ENCODE measurements at places on chromosomes 1 and 21.

DNA sequence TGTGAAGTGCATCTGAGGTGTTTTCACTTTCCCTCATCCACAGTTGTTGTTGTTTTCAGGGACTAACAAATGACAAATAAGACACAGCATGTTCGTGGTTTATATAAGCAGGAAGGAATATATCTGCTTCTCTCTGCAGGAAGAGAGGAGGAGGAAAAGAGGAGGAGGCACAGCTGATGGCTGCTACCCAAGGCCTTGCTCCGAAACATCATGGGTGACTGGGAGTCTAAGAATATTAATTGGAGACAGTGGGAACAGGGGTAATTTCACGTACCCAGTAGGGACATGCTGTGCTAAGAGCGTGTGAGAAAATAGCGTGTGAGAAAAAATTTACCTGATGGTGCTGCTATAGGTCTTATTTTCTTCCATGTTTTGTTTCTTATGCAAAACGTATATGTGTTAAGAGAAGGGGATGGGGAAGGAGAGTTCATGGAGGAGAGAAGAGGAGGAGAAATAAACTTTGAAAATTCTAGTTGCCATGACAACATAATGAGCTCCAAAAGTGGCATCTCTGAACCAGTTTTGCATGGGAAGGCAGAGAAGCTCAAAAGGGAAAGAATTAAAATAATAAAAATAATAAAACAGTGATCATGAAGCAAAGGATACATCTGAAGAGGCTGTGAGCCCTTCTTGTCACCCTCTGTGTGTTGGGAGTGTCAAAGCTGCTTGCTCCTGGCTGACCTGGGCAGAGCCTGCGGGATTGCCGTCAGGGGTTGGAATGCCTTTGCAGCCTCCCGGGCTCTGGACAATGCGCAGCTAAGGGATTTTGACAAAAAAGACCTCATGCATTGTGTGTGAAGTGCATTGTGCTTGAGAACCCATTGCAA lies 192.0 kb downstream of the CACNA1E start:
- no peak for DNase-seq

- no peak for DNase-seq
Observed at GRCh38 chr1:182957902-182958395, 5.0 kb upstream of the SHCBP1L start.

DNA sequence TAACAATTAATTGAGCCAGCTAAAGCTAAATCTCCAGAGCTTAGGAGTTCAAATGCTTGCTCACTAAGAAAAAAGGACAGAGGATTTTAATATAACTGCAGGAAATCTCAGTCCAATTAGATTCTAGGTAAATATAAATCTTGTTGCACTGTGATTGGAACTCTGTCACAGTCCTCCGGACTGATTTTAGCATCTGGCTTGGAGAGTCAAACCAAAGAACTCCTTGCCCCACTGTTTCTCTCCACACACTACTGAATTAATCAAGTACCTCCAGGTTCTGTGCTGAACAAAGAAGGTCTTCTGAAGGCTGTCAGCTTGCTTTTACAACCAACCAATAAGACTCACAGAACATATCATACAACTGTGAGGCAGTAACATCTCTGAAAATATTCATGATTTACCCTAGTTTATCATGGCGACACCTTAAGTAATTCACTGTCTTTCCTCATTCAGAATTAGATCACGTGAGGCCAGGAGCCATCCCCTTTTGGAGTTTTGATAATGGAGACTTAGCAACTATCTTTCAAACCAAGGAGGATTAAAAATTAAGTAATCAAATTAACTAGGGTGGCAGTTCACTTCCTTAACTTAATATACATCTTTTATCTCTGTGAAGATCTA lies 176.0 kb downstream of the RERE start:
- no peak for DNase-seq

- DNase-seq = no peak
Observed at GRCh38 chr1:236144446-236145150, 2.3 kb downstream of the GPR137B start.

DNA sequence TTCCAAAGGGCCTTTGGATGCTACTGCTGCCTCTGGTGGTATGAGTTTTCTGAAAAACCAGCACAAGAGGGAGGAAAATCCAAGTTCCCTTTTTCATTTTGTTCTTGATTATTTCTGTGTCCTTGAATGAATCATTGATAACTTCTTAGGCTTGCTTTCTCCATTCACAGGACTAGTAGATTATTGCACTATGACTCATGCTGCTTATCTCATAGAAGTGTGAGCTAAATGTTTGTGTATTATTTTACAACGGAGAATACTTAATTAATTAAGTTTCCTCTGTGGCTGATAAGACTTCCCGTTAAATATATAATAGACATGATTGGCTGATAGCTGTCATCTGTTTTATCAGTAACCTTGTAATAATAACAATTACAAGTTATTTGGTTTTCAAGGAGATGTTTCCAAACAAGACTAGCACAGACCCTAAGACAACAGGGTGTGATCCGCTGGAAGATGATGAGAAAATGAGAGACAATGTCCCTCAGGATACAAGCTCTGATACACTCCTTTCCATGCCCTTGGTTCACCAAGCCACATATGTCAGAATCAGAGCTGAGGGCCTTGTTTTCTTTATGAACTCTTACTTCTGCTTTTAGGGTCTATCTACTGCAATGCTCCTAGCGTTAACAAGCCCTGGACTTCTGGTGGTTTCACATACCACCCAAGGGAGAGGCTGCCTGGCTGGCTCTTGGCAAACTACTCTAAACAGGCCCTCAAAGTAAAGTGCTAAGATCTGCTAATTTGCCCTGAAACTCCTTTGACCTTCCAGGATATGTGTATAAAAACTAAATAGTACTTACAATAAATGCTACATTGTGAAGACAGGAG lies 1078.3 kb downstream of the TTLL7 start:
- no peak for DNase-seq

DNA sequence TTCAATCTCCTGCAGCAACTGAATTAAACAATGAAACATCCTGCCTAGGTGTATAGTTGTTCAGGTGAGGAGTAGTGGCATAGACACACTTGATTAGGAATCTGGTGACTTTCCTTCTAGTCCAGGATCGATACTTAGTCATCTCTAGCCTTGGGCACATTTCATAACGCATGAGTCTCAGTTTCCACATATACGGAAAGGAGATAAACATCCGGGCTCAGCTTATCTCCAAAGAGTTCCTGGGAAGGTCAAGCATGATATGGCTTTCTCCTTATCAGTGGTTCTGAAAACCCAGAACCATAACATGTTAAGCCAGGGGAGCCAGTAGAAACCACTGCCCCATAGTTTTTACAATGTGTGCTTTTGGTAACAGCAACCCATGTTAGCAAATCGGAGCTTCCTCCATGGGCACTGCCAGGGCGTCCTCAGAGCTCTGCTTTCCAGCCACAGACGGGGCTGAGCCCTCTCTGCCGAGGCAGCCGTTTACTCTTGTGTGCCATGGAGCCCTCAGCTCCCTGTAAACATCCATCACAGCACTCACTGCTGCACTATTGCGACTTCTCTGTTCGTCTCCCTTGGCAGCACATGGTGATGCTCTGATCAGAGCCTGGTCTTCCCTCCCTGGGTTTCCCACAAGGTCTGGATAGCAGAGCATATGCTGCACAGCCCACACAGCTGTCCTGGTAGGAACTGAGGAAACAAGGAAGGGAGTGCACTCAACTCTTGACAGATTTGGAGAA lies 34.6 kb downstream of the RUNX1 start:
- no peak for DNase-seq

GRCh38 chr1:112849425-112850033 lies 106.5 kb downstream of the SLC16A1 start:
- DNase-seq = peak; percentile 58

- DNase-seq = no peak
Observed at GRCh38 chr1:32978854-32979253, 14.2 kb upstream of the RNF19B start.

- DNase-seq = no peak
Observed at GRCh38 chr1:27220096-27220495, 14.3 kb upstream of the WDTC1 start.

GRCh38 chr21:32499249-32500055 lies 85.9 kb downstream of the TCP10L start:
- no peak for DNase-seq

GRCh38 chr1:148290881-148291280 lies 138.8 kb upstream of the NBPF11 start:
- DNase-seq = no peak

GRCh38 chr1:180291004-180291403 lies 60.9 kb downstream of the LHX4 start:
- DNase-seq = no peak

- DNase-seq = no peak
Observed at GRCh38 chr1:232260861-232261260, 369.1 kb downstream of the SIPA1L2 start.

DNA sequence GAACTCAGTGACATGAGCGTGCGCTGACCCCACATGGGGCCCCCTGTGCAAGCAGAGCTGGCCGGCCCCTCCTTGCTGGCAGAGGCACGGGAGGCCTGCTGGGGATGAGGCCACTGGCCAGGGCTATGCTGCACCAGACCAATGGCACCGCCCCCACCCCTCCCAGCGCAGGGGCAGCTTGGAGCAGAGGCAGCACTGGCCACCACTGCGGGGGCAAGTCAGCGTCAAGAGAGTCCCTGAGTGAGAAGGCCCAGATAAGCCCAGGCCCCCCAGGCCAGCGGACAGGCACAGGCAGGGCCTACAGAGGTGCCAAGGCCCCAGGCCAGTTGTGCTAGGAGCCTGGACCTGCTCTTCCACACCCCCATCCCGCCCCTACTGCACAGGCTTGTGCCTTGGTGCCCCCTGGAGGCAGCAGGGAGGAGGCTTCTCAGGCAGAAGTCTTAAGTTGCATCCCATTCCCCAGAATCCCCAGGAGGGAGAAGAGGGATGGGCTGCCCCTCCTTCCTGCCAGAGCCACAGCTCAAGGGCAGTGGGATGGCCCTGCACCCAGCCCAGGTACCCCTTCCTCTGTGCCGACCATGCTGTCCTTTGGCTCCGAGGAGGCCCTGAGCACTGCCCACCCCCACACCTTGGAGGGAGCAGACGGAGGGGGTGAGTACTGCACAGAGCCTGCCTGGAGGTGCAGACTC lies 35.8 kb downstream of the EPHX1 start:
- DNase-seq = no peak

GRCh38 chr1:62724430-62724829 lies 36.2 kb upstream of the DOCK7 start:
- DNase-seq = no peak

DNA sequence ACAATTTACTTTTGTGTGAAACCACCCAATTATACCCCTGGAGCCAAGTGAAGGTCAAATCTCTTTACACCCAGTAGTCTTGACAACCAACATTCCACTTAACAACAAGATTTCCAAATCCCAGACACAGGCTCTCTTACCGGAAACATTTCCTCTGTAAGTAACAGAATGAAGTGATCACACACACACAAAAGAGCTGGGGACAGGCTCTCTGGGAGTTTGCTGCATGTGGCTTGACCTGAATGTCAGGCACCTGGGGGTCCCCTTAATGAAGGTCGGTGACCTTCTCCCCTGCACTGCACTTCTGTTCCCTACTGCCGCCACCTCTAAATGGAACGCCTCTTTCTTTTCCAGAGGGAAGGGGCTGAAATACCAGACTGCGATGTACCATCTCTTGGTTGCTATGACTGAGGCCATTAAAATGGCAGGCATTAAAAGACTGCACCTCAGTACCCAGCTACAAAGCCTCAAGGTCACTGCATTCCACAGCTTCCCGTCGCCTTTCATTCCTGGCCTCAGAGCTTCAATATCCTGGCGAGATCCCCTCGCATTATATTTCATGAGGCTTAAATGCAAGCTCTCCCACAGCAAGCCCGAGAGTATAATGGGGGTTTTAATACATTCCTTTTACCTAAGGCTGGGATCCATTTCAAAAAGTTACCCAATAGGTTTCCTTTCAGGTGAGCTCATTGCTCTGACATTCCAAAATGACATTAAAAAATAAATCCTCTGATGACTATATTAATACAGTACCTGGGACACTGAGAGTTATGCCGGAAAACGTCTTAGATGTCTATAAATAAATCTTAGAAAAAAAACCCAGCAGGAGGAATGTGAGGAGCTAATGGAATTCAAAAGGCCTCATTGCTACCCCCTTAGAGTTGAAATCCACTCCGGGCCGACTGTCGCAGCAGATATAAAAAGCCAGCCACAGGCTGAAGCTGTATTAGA lies 90.9 kb upstream of the DIRAS3 start:
- DNase-seq = no peak

- no peak for DNase-seq
Observed at GRCh38 chr1:103283841-103284669, 175.7 kb upstream of the COL11A1 start.

DNA sequence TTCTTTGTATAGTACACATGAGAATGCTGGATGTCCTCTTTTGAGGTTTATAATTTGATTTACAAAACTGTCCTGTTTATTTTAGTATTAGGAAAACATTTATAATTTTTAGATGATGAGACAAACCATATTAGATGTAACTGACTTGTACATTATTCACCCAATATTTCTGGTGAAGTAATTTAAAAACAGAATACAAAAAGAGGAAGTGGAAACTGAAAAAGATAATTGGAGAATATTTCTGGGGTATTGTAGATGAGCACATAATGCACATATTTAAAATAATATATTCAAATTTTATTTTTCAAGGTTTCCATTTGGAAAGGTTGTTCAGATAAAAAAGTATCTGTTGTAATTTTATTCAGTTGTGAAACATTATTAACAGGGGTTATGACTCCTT lies 40.7 kb downstream of the XPR1 start:
- DNase-seq = no peak

DNA sequence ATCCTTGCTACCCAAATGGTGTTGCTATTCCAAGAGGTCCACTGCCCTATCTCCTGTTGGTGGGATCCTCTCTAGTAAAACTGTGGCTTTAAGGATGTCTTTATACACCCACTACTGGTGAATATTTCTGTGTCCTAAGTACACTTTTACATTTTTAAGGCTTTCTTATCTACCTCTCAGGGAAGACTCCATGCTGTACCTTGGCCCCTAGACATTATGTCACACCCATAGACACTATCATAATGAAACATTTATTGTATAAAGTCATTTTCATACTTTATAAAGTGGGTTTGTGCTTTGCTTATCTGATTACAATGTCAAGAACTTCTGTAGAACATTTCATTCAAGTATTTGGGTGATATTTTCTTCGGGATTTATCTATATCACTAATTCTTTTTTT lies 270.3 kb upstream of the SNX7 start:
- no peak for DNase-seq

DNA sequence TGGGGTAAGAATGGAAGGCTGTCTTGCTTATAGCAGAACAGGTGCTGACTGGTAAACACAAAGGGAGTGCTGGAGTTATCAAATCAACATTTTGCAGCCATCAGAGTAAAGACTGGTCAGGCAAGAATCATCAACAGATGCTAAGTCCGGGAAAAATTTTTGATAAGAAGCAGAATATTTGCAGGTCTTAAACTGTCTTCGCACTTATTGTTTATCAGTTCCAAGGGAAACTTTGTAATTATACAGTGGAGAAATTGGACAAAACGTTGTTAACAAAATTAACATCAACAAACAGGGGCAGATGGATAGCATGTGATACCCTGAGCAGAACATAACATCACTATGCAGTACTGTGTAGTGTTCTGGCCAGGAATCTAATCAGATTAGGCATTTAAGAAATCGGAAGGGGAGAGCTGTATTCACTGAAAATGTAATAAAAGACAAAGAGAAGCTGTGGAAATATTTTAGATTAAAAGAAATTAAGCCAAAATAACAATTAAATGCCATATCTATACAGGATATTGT lies 127.1 kb downstream of the DAB1 start:
- no peak for DNase-seq

GRCh38 chr1:93607814-93608186 lies 73.8 kb downstream of the BCAR3 start:
- DNase-seq = no peak

- DNase-seq = no peak
Observed at GRCh38 chr1:46180082-46180616, 3.9 kb upstream of the P3R3URF start.

- DNase-seq = no peak
Observed at GRCh38 chr1:83060221-83060620, 938.7 kb downstream of the TTLL7 start.

Data from NCI-H524 treated with DMSO at 0.1 percent for 48 hours (cell line).